ENCODE measurements at places on chromosomes 1 and 21.
A peak's percentile ranks its signal among the peaks of the same experiment; 100 is the strongest.

DNA sequence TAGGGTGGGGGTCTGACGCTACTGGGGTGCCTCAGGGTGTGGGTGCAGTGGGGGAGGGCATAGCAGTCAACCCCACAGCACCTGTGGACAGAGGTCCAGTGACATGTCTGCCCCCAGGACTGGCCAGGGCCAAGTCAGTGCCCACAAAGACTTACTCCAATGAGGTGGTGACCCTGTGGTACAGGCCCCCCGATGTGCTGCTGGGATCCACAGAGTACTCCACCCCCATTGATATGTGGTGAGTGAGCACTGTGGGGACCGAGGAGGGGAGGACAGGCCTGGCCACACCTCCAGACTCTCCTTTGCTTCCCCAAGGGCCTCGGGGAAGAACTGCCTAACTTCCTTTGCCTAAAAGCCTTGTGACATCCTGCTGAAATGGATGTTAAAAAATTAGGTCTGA lies 23.5 kb downstream of the CDK18 start:
- no peak for DNase-seq

DNA sequence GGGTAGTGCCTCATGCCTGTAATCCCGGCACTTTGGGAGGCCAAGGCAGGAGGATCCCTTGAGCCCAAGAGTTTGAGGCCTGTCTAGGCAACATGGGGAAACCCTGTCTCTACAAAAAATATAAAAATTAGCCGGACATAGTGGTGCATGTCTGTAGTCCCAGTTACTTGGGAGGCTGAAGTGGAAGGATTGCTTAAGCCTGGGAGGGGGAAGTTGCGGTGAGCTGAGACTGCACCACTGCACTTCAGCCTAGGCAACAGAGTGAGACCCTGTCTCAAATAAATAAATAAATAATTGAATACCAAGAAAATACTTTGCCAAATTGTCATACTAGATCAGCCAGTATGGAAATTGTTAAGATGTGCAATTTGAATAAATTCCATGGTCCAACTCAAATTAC lies 5.9 kb upstream of the RBBP5 start:
- no peak for DNase-seq

DNA sequence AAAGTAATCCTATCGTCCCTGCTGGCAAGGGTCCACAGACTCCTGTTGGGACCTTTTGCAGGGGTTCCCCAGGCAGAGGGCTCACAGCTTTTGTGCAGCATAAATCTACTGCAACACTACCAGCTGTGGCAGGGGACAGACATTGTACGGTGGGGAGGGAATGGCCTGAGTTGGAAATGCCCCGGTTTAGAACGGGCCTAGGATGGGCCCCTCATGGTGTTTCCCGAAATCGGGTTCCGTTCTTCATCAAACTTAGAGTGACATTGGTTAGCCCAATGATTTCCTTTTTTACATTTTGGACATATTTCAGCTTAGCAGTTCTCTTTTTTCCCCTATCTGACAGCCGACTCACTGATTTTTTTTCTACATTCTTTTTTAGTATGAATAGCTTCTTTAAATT lies 26.5 kb upstream of the SAMD11 start:
- DNase-seq: no peak

DNA sequence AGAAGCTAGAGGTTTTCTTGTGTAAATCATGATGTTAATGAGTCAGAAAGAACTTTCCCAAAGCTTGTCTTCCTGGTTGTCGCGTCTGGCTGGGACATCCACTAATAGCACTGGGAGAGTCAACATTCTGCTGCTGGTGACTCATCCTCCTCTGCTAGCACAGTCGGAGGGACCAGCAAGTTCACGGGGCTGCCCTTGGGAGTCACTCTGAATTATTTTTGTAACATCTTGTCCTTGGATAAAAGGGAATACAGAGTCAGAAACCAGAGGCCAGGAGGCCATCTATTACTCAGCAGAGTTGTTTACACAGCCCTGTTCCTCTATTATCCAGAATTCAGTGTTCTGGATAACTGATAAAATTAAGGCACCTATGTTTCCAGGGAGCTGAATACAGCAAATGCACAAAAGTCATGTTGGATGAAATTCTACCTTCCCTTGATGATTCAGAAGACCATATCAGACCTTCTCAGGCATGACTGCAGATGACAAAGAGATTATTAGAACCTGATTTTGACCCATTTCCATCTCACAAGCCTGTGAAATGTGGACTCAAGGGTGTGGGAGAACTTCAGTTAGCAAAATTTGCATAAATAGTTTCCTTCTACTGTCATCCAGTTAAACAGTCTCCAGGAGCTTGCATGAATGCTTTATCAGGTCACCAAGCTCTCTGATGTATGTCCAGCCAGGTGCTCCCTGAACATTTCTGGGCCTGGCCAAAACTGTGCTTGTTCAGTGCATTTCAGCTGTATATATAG lies 68.1 kb downstream of the JAK1 start:
- peak; percentile 27 for DNase-seq

- no peak for DNase-seq
Observed at GRCh38 chr1:11072216-11072917, 12.5 kb upstream of the SRM start.
